ENCODE measurements at places on chromosomes 7 and 10. TPM values are rescaled to one million over a fixed set of nuclear protein-coding genes. Genes with fewer than 3 reads are reported as not detected.
A peak's percentile ranks its signal among the peaks of the same experiment; 100 is the strongest.

GRCh38 chr10:101693978-101694673 lies 844 bp downstream of the FBXW4 start:
- H3K4me1 ChIP-seq = peaks cover 32% of the 10 kb centered on the region
- H3K27ac ChIP-seq = peak overlapping the region; percentile 99
- H3K27me3 ChIP-seq = no peaks in the 10 kb centered on the region
- H3K4me3 ChIP-seq = peak overlapping the region; percentile 97
- DNase-seq = peak; percentile 64

- no peak within 1 kb of the TSS for H3K27ac ChIP-seq
- peak within 1 kb of the TSS; percentile 52 for H3K4me3 ChIP-seq
Measured at GRCh38 chr10:13528875-13529713, at the start of gene BEND7. Gene BEND7 (minus strand): TSS chr10:13529014. CDS start chr10:13528533, 481 bp downstream.

The PDE6C gene
- not detected for total RNA-seq

DNA sequence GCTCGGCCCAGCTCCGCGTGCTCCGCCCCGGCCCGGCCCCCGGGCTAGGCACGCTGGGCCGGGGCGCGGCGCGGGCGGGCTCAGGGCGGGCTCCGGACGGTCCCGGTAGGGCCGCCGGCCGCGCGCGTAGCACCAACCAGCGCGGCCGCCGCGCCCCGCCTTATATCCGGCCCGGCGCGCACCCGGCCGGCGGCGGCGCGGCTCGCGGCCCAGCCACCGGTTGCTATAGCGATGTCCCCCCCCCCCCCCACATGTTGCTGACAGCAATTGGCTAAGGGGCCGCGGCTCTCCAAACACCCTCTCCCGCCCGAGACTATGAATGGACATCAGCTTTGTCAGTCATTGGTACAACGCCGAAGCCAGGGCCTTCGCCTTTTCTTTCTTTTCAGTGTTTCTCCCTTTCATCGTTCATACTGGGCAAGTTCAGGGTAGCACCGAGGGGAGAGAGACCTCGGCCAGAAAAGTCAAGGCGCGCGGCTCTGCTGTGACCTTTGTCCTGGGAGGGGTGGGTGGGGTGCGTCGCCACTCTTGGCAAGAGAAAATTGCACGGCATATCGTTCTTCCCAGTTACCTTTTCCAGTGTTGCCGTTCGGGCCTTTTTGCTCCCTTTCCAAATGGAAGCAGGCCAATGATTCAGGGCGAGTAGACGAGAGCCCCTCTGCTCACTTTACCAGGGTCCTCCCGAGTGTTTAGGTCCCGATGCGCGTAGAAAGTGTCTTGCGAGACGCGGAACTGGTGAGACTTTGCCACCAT lies 354.2 kb downstream of the DNAJB6 start:
- peaks cover 16% of the 10 kb centered on the region for H3K4me1 ChIP-seq
- no peak overlapping the region for H3K27ac ChIP-seq
- no peak for DNase-seq
- no peaks in the 10 kb centered on the region for H3K36me3 ChIP-seq

DNA sequence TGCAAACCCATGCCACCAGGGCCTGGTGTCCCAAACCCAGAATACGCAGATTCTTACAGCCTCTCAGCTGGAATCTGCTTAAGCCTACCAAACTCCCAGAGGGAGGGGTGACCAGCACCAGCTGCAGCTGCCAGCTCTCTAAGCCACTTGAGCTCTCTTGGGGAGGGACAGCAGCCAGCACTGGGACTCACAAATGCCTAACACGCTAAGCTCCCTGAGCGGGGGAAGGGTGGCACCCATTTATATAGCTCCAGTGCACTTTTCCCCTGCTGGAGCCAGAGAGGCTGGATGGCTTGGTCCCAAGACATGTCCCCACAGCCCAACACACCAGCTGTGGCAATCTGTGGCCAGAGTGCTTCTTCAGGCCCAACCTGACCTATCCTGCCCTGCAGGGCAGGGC lies 326.8 kb upstream of the NRG3 start:
- H3K27me3 ChIP-seq = no peaks in the 10 kb centered on the region
- no peaks in the 10 kb centered on the region for H3K4me1 ChIP-seq
- H3K4me3 ChIP-seq = no peak overlapping the region
- no peak overlapping the region for H3K27ac ChIP-seq

DNA sequence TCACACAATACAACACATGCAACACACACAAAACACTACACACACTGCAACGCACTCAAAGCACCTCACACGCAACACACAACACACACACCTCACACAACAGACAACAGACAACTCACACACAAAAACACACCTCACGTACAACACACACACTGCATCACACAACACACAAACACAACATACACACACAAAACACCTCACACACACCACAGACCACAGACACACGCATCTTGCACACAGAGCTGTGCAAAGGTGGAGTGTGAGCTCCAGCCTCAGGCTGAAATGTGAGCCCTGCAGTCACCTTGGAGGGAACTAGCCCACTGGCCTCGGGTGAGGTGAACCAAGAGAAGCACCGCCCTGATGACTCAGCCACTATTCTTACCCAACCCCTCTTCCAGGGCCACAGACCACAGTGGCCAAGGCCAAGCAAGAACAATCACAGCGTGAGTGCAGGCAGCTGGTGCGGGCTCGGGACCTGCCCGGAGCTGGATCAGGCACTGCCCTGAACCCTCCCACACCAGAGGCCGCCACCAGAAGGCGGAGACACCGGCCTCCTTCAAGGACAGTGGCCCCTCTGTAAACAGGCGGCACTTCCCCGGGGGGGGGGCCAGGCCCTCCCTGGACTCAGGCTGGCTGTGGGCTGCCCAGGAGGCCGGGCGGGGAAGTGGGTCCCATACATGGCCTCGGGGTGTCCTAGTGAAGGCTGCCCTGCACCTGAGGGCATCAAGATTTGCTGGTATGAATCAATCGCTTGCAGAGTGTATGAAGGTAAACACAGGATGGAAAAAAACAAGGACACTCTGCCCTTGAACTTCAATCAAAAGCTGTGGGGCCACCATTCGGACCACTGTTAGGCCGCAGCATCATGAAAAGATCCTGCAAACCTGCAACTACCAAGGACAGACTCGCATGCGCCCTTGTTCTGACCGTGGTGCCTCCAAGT lies 106.7 kb downstream of the TNS3 start:
- no peak for DNase-seq
- H3K27me3 ChIP-seq = no peaks in the 10 kb centered on the region
- no peaks in the 10 kb centered on the region for H3K4me1 ChIP-seq
- H3K36me3 ChIP-seq = no peaks in the 10 kb centered on the region
- no peak overlapping the region for H3K27ac ChIP-seq

GRCh38 chr10:48564466-48565160 lies 40.3 kb downstream of the ARHGAP22 start:
- no peak for DNase-seq
- no peak overlapping the region for H3K27ac ChIP-seq
- H3K4me1 ChIP-seq = no peaks in the 10 kb centered on the region
- H3K4me3 ChIP-seq = no peak overlapping the region
- H3K27me3 ChIP-seq = peaks cover 13% of the 10 kb centered on the region
- no peaks in the 10 kb centered on the region for H3K36me3 ChIP-seq

DNA sequence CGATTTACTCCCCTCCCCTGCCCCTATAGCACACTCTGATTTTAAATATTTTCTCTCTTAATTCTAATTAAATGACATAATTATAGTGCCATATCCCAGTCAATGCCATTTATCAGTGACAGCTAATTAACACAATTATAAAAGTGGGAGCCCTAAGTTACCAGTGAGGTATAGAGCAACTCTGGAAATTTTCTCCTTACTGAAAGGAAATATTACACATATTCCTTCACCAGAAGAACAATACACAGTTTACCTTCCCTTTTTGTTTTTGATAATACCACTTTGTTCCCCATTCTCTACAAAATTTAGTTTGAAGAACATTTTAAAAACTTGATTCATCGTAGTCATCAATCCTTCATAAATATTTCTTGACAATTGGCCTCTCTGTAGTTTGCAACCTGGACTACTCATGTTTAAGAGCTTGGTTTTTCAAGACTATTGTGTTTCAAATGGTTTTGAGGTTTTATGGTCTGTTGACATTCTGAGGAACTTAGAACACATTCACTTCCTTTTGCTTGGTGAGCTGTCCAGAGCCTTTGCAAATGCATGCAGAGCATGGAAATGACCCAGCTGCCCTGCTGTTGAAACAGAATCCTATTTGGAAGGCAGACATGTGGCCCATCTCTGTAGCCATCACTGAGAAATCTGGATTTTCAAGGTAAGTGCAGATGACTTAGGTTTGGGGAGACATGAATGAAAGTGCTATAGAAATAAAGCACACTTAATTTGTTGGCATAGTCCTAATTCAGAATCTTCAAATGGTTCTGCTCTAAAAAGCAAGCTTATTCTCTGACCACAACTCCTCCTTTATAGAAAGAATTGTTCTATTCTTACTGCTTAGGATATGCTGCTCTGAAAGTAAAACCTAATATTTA lies at the start of gene GPR141:
Gene GPR141, plus strand, starts transcription at position 521 of the 875 bp plus-strand sequence. CDS start 56,628 bp downstream, outside the sequence.
- peaks cover 6% of the 10 kb centered on the region for H3K4me1 ChIP-seq
- no peak for DNase-seq
- H3K27me3 ChIP-seq = peaks cover 27% of the 10 kb centered on the region

DNA sequence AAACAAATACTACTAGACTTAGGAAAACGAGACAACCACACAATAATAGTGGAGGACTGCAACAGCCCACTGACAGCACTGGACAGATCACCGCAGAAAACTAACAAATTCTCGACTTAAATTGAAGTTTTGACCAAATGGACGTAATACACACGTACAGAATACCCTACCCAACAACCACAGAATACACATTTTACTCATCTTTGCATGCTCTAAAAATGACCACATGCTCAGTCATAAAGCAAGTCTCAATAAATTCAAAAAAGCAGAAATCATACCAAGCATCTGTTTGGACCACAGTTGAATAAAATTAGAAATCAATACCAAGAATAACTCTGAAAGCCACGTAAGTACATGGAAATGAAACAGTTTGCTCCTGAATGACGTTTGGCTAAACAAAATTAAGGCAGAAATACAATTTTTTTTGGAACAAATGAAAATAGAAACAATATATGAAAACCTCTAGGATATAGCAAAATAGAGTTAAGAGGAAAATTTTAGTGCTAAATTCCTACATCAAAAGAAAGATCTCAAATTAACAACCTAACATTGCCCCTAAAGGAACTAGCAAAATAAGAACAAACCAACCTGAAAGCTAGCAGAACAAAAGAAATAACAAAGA lies 30.6 kb downstream of the MAPK8 start:
- no peak for DNase-seq
- H3K36me3 ChIP-seq = peaks cover 9% of the 10 kb centered on the region
- no peak overlapping the region for H3K27ac ChIP-seq
- H3K4me1 ChIP-seq = peaks cover 29% of the 10 kb centered on the region

The PTPN20 gene
- total RNA-seq = 0.85 TPM

DNA sequence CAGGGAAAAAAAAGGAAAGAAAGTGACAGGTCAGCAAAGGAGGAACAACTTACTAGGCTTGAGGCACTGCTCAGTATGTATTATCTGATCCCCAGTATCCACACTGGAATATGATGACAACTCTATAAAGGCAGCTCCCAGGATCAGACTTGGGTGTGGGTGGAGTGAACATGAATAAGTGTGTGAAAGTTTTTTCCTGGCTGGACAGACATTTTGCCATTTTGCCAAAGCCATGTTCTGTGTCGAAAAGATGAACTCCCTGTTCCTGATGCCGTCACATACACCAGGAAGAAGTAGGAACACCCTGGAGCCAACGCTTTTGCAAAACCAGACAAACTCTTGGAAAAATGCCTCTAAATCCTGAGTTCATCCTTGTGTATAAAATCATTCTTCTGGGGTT lies 143.2 kb upstream of the MEOX2 start:
- no peak overlapping the region for H3K27ac ChIP-seq
- DNase-seq = no peak
- no peaks in the 10 kb centered on the region for H3K27me3 ChIP-seq
- H3K36me3 ChIP-seq = no peaks in the 10 kb centered on the region
- no peak overlapping the region for H3K4me3 ChIP-seq

DNA sequence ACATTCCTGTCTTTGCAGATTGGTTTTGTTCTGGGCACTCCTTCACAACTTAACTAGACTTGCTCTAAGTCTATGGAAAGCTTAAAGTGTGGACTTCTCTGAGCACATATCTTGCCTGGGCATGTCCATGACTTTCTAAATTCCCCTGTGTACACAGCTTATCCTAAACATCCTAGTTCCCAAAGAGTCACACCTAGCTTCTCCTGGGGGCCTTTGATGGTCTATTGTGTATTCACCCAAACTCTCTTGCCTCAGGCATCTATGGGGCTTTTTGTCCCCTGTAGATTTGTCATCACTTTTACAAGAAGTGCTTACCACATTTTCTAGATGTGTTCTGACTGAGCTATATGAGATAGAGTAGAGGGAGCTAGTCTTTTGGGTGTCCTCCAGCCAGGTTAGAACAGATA lies 12.2 kb upstream of the ZNF488 start:
- no peak overlapping the region for H3K27ac ChIP-seq
- H3K4me1 ChIP-seq = peaks cover 3% of the 10 kb centered on the region
- H3K4me3 ChIP-seq = no peak overlapping the region
- H3K27me3 ChIP-seq = peaks cover 50% of the 10 kb centered on the region
- no peaks in the 10 kb centered on the region for H3K36me3 ChIP-seq
